Cardiac muscle cell (in vitro differentiated cells and primary cell): ENCODE measurements at places on chromosomes 13 and 19.
A peak's percentile ranks its signal among the peaks of the same experiment; 100 is the strongest.

DNA sequence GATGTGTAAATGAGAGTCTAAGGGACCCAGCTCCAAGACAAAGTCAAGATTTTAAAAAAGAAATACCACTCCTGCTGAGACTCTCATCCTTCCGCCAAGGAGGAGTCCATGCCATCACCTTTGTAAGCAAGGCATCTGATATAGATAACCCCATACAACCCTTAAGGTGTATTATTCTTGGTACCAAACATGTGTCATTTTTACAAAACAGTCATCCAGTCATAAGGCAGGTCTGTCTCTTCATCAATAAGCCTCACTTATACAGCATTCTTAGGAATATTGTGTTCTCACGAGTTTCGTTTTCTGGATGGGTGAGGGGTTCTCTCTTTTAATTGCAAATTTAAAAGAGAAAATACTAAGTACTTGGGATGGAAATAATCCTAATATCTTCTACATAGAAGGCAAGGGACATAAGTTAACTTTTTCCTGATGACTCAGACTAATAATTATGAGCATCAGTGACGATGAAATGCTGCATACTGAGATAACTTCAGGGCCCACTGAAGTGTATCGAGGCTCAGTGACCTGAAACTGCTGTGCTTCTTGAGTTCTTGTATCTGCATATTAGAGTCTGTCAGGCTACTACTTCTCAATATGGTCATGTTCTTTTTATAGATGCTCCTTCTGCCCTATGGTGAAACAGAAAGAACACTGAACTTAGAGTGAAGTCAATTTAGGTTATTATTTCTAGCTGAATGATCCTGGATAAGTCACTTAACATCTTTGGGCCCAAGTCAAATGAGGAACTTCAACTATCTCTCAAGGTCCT, 166.6 kb downstream of the KLF12 start:
- DNase-seq, result no peak

GRCh38 chr13:33367171-33367895, 81.8 kb upstream of the STARD13 start:
- DNase-seq, result no peak

- no peak for DNase-seq
Observed at GRCh38 chr19:12944104-12944674, 1.5 kb upstream of the RAD23A start.

GRCh38 chr13:96130818-96131340, 41.0 kb downstream of the HS6ST3 start:
- DNase-seq, result no peak

DNA sequence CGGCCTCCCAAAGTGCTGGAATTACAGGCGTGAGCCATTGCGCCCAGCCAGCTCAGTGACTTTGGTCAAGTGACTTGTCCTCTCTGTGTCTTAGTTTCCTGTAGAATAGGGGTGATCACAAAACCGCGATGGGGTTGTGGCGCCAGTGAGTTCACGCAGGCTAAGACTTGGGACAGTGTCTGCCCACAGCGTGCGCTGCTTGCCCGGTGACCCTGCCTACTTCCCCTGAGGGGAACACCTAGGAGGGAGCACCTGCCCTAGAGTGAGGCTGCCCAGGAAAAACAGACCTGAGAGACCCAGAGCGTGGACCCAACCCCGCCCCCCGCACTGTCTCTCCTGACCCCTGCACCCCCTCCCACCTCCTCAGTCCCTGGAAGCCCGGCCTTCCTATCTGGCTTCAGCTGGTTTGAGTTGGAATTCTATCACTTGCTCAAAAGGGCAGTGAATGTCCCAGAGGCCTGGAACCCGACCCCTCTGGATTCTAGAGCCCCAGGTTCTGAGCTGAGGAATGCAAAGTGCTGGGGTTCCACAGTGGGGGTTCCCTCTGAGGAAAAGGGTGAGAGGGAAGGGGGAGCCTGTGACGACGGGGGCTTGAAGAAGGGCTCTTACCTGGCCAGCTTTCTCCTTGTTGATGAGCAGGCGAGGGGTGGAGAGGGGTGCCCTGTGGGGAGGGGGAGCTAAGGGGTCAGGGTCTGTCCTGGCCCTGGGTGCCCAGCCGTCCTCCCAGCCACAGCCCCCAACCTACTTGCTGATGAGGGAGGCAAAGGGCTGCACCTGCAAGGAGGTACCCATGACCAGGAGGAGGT, 2.2 kb upstream of the RINL start:
- no peak for DNase-seq

DNA sequence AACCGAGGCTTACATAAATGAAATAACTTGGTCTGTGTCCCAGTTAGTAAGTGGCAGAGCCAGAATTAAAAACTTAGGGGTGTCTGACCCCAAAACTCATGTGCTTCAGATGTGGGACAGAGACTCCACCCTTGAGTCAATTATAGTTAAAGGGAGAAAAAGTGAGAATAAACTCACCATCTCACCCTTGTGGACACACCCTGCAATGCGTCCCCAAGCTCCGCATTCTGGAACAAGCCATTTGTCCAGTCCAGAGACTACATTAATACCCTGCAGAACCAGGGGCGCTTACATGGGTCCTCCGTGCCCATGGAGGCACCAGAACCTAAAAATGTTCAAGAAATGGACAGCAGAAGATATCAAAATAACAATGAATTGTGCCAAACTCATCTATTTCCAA, 207.0 kb upstream of the ZNF507 start:
- DNase-seq, result no peak

DNA sequence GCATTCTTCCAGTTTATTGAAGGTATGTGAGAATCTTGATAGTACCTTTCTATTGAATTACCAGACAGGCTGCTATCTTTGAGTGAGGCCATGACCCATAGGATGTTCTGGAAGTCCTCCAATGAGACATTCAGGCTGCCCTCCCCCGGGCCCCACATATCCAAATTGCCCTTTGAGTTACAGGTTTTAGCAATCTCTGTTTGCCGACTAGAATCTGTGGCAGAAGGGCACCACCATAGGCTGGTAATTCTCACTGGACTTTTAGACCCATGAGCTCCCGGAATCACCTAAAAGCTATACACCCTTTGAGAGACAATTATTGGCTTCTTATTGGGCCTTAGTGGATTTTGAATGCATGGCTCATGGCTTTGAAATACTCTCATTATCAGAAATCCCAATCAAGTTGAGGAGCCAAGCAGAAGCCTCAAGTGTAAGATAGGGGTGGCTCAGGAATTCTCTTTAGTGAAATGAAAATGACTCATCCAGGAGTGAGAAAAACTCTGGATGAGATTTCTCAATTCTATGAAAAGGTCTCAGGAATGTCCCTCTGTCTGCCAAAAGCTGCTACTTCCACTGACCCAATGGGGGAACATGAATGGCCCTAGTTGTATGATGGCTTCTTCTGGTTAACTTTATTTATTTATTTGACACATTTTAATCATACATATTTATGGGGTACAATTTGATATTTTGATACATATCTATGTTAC, 172.1 kb upstream of the CSNK1A1L start:
- no peak for DNase-seq

DNA sequence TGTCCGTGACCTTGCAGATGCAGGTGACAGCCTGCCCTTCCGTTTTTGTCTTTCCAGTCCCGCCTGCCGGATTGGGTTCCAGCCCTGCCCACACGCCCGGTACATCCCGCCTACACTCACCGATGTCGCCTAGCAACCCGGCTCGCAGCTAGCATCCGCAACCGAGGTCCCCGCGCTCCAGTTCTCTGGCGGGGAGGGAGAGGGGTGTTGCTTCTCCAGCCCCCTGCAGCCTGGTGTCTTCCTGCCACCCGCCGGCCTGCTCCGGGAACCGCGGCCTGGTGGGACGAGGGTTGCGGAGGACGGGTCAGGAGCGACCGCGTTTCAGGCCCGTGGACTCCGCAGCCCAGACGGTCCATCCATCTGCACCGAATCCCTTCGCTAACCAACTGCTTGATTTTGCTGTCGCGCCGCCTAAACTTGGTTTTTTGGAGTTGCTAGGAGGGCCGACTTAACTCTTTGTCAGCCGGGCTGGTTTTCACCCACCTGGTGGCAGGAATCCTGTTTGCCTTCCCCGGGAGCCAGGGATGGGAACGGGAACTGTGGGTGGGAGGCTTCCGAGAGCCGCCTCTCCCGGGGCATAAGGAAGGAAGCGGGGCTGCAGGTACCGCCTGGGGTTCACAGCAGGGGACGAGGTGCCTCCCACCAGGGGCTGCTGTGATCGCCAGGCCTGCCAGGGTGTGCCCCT, 15.4 kb upstream of the MATK start:
- DNase-seq, result peak; percentile 21

- no peak for DNase-seq
Observed at GRCh38 chr13:21688056-21688455, 17.2 kb downstream of the FGF9 start.

DNA sequence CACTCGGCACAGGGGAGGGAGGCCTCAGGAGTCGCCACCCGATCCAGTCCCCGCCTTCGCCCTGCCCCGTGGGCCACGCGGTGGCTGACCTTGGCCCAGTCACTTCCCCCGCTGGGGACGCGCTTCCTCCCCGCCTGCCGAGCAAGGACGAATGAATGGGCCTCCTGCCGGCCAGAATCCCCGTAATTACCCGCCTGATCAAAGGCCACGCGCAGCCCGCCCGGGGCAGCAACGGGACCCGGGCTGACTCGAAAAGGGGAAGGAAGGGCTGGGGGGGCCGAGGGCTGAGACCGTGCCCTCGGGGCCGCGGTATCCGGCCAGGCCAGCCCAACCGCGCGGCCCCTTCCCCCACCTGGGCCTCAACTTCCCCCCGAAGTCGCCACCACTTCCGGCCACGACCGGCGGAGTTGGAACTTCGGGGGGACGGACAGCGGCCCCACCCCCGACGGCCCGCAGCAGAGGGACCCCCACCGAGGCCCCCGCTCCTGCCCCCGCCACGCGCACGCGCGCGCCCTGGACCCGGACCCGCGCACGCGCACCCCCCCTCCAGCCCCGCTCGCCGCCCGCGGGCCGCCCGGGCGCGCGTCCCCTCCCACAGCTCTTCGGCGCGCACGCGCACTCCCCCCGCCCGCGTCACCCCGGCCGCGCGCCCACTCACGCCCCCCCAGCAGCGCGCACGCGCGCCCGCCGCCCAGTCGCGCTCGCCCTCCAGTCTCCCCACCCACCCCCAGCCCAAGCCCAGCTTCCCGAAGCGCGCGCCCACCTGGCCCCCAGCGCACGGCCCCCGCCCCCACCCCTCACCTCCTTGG, 520 bp downstream of the ZNF787 start:
- DNase-seq, result peak; percentile 78

- no peak for DNase-seq
Observed at GRCh38 chr19:8607386-8607785, 3.1 kb downstream of the ADAMTS10 start.

GRCh38 chr13:107373551-107373950, 805.6 kb upstream of the ARGLU1 start:
- DNase-seq, result peak; percentile 75

- DNase-seq, result peak; percentile 28
Observed at GRCh38 chr13:46184277-46184699, 2.3 kb upstream of the LCP1 start.

DNA sequence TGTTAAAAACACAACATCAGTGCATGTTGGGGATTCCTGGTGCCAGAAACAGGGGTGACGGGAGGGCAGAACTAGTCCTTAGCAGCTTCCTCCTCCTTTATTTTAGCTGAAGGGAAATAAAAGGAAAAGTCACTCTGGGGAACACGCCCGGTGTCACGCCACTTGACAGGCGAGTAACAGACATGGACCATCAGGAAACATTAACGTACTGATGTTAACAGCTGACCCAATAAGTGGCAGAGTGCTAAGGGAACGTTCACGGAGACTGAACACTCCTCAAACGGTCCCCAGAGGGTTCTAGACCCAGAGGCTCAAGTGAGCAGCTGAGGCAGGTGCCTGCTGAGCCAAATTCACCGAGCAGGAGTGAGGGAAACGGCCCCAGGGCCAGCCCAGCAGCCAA, 13.9 kb upstream of the EIF3G start:
- DNase-seq, result no peak

- DNase-seq, result peak; percentile 81
Observed at GRCh38 chr13:98839856-98840769, 87.6 kb upstream of the SLC15A1 start.

GRCh38 chr13:34344816-34345215, 526.9 kb downstream of the RFC3 start:
- no peak for DNase-seq

- no peak for DNase-seq
Observed at GRCh38 chr19:9156304-9156703, 16.1 kb downstream of the ZNF317 start.

GRCh38 chr13:78476910-78477309, 126.4 kb downstream of the POU4F1 start:
- no peak for DNase-seq

DNA sequence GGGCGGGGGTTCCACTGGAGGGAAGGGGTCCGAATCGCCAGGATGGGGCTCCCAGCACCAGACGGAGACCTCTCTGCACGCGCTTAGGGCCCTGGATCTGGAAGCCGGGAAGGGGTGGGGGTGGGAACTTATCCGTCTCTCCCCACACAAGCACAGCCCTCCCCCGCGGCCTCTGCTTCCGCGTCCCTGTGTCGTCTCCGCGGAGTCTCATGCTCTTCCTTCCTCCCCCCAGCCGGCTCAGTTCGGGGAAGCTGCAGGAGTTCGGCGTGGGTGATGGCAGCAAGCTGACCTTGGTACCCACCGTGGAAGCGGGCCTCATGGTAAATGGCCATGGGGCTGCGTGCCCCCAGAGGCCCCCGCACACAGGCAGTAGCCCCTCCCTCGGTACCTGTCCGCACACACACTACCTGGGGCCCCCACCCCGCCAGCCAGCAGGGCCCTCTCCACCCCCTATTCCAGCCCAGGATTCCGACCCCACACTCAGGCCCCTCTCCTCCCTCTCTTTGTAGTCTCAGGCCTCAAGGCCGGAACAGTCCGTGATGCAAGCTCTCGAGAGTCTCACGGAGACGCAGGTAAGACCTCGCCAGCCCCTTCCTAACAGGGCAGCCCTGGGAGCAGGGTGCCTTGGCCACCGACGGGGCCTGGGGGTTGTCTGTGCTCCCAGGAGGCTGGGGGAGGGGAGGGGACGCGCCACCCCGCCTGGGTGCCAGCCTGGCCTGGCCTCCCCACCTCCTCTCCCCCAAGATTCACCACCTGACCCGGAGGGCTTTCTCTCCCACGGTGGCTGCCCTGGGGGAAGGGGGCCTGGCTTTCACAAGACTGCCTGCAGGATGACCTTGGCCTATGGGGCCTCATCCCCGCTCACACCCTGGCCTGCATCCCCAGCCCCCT, 3.2 kb downstream of the MIDN start:
- peak; percentile 60 for DNase-seq

DNA sequence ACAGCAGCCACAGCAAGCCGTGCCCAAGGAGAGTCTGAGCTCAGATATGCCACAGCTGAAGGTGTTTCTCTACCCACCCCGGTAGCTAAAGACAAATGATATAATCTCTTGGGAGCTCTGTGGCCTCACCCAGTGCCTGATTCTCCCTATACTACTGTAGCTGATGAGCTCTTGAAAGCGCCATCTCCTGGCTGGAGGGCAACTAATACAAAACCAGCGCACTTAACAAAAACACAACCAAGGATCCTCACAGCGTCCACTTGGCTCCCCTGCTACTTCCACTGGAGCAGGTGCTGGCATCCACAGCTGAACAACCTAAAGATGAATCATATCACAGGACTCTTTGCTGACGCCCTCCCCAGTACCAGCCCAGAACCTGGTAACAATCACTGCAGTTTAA, 1212.0 kb downstream of the PCDH17 start:
- no peak for DNase-seq

GRCh38 chr19:4108767-4109625, 14.9 kb downstream of the MAP2K2 start:
- no peak for DNase-seq
